Activated CD4-positive, alpha-beta T cell treated with anti-CD3 and anti-CD28 coated beads for 24 hours (primary cell): ENCODE measurements at places on chromosomes 1 and 21.

GRCh38 chr1:27958513-27958912 lies 1.3 kb upstream of the XKR8 start:
- no peak for DNase-seq

GRCh38 chr1:53678938-53679825 lies 59.8 kb downstream of the GLIS1 start:
- DNase-seq: no peak

DNA sequence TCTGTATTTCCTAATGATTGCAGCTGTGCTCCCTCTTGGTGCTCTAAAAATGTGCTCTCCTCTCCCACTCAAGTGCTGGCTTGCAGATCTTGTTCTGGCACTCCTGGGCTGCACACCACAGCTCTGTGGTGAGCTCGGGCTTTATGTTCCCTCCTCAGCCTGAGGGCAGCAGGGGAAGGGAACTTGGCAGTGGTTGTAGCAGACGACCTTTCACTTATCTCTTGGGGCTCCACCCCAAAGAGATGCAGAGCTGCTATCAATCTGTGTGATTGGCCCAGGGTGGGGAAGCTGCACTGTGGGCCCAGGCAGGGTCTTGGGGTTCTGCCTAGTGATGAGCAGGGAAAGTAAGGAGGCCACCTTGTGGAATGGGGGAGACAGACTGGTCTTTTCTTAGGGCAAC lies 143.5 kb upstream of the GORAB start:
- DNase-seq: no peak

DNA sequence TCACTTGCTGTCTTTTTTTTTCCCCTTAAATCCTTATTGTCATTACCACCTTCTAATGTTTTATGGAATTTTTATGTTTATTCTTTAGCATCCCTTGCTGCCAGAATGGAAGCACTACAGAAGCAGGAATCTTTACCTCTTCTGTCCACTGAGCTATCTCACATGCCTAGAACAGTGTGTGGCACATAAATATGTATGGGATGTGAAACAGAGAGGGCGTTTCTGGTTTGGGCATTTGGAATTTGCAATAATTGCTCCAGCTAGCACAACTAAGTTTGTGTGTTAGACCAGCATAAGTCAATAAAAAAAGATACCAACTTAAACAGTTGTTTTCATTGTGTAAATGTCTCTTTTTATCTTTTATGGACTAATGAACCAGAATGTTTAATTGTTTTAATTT lies 330.8 kb downstream of the DISC1 start:
- DNase-seq: no peak

- no peak for DNase-seq
These were observed 18.3 kb upstream of the PADI4 start for GRCh38 chr1:17289721-17290120.

GRCh38 chr21:14826630-14827029 lies 238.2 kb downstream of the NRIP1 start:
- no peak for DNase-seq

- no peak for DNase-seq
These were observed 181.2 kb upstream of the PKN2 start for GRCh38 chr1:88502886-88503285.

- no peak for DNase-seq
These were observed 748 bp upstream of the NIPAL3 start for GRCh38 chr1:24414775-24415333.

GRCh38 chr1:195894411-195894810 lies 713.8 kb downstream of the KCNT2 start:
- no peak for DNase-seq

DNA sequence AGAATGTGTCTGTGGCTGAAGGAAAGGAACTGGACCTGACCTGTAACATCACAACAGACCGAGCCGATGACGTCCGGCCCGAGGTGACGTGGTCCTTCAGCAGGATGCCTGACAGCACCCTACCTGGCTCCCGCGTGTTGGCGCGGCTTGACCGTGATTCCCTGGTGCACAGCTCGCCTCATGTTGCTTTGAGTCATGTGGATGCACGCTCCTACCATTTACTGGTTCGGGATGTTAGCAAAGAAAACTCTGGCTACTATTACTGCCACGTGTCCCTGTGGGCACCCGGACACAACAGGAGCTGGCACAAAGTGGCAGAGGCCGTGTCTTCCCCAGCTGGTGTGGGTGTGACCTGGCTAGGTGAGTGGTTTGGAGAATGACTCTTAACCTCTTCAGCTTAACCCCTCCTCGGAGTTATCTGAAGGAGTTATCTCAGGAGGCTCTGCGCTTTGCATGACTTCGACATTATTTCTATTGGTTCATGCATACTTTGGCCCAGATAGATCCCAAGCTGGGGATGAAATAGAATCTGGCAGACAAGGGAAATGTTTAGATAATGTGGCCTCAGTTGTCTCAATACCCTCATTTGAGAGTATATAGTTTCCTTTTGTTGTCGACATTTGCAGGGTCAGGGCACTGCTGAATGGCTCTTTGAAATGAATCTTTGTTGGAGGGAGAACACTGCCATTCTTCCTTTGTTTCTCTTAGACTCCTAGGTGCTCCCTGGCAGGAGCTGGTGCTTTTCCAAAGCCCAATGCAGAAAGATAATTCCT lies 39.7 kb downstream of the PTGFRN start:
- DNase-seq: no peak

GRCh38 chr1:59682396-59683080 lies 132.2 kb upstream of the HOOK1 start:
- no peak for DNase-seq

GRCh38 chr1:65946960-65947359 lies 154.3 kb downstream of the PDE4B start:
- DNase-seq: no peak

- no peak for DNase-seq
These were observed 67.8 kb downstream of the RNF220 start for GRCh38 chr1:44472620-44473525.

GRCh38 chr1:9792156-9793042 lies 31.4 kb downstream of the CLSTN1 start:
- DNase-seq: no peak

GRCh38 chr1:201731592-201731991 lies 97.4 kb upstream of the IPO9 start:
- no peak for DNase-seq

DNA sequence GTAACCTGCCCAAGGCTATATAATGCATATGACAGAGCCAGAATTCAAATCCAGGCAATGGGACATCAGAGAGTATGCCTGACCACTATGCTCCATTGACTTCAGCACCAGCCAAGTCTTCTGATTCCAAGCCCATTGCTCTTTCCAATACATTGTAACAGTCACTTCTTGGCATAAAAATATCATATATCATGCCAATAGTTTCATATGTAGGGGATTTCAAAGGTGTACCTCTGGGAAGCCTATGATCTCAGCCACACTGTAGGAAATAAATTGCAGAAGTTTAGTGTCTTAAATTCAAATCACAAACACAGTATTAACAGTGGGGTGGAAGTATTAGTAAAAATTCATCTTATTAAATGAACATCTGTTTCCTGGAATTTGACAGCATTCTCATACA lies 30.0 kb upstream of the ROR1 start:
- DNase-seq: no peak

DNA sequence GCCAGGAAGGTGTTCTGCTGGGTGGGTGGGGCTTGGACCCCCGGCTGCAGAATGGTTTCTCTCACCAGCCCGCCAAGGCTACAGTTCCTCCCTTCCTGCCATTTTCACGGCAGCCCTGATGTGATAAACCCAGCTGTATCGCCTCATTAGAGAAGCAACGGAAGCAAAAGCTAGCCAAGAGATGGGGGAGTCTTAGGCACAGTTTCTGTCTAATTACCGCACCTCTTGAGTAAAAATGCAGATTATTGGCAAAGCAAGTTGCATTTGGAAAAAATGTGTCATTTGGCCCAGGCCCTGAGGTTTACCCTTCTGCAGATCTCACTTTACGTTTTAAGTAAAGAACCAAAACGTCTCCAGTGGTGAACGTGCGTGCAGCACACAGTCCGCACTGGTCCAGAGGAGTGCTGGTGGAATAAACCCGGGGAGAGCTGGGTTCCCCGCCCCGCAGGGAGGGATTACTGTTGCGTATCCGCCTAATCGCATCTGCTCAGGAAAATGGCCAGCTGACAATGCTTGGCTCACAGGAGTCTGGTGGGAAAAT lies 109.9 kb downstream of the GALNT2 start:
- no peak for DNase-seq

- no peak for DNase-seq
These were observed 16.2 kb downstream of the RHOU start for GRCh38 chr1:228751360-228752098.

DNA sequence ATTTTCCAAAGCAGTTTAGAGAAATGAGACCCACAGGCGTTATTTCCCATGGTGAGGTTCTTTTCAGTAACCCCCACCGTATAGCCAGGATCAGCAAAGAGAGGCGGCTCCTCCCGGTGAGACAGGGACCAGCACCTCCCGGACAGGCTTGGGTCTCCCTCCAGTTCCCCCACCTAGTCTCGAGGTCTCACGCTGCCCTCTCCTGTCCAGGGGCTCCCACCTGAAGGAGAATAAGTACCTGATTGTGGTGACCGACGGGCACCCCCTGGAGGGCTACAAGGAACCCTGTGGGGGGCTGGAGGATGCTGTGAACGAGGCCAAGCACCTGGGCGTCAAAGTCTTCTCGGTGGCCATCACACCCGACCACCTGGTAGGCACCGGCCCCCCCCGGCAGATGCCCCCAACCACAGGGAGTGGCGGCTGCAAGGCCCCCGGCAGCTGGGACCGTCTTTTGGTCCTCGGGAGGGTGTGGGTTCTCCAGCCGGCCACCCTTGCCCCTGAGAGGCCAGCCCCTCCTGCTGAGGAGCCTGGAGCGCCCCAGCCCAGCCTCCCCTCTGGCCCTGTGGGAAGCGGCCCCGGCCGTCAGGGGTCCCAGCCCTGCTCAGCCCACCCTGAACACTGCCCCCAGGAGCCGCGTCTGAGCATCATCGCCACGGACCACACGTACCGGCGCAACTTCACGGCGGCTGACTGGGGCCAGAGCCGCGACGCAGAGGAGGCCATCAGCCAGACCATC lies 4.9 kb downstream of the COL6A1 start:
- no peak for DNase-seq

- no peak for DNase-seq
These were observed 338.1 kb downstream of the TGFB2 start for GRCh38 chr1:218683242-218683641.

DNA sequence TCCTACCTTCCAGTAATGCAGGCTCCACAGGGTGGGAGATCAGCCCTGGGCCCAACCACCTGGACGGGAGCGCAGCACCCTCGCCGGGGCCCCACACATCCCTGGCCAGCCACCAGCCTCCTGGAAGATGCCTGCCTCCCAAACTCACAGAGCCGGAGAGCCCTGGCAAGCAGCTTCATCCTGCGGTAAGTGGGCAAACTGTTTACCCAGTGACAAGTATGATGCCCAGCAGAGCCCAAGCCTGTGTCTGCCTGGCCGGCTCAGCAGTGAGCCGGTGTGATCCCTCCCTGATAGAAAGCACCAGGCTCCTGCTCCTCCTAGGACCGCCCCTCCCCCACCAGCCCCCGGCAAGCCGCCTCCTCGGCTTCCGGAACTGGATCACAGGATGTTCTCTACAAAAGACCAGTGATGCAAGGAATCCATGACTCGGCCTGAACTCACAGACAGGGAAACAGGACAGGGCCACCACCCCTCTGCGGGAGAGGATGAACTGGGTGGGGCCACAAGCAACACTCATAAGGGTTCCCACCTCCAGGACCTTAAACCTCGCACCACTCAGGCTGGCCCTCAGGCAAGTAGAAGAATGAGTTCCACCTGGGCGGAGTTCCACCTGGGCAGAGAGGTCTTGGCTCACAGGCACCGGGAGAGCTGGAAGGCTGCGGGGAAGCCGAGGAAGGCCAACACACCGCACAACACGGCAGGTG lies 7.9 kb downstream of the ACOT7 start:
- no peak for DNase-seq

GRCh38 chr1:163248064-163248463 lies 45.3 kb upstream of the RGS5 start:
- no peak for DNase-seq

- DNase-seq: no peak
These were observed 20.6 kb upstream of the TRAPPC10 start for GRCh38 chr21:43991447-43991991.
